Thyroid gland (tissue), 4 donors: ENCODE measurements at places on chromosomes 3 and 15. TPM values are rescaled to one million over a fixed set of nuclear protein-coding genes. Genes with fewer than 3 reads are reported as not detected.

FAM174B gene
- total RNA-seq = 51.9 TPM

DLEC1 gene
- 1.7 TPM for total RNA-seq

TMCO5A gene
- total RNA-seq = not detected

DNA sequence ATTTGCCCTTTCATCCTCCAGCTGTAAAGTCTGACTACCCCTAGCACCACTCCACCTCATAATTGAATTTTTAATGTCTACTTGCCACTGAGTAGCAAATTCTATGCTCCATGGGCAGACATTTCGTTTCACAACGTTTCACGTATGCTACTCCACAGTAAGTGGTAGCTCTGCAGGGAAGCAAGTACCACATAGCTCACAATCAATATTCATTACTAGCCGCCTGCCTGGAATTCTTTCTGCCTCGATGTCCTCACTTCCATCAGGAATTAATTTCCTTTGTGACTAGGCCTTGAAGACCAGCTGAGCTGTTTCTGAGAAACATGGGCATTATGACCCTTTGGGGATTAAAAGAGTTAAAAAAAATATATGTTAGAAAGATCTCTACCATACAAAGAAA lies 15.3 kb downstream of the NPTN start:
- DNase-seq = no peak
- H3K27me3 ChIP-seq = no peaks in the 10 kb centered on the region
- H3K4me1 ChIP-seq = peaks cover 8% of the 10 kb centered on the region

DNA sequence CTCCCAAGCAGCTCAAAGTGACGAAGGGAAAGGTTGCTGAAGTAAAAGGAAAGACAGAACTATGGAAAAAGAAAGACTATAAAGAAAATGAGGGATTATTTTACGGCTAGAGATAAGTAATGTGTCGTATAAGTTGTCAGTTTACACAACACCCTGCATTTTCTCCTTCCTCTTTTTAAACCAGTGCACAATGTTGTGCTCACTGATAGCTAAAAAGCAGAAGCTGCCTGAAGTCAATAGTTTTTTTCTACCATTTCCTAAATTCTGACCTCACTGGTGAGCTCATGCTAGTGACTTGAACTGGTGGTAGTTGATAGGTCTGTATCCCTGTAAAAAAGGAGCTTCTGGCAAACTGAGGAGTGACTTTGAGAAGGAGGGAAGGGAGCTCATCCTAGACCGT lies 368.6 kb upstream of the GBE1 start:
- H3K4me1 ChIP-seq = no peaks in the 10 kb centered on the region
- H3K27me3 ChIP-seq = no peaks in the 10 kb centered on the region
- H3K36me3 ChIP-seq = no peaks in the 10 kb centered on the region
- no peak for DNase-seq
- H3K27ac ChIP-seq = no peak overlapping the region
- no peak overlapping the region for H3K4me3 ChIP-seq

DNA sequence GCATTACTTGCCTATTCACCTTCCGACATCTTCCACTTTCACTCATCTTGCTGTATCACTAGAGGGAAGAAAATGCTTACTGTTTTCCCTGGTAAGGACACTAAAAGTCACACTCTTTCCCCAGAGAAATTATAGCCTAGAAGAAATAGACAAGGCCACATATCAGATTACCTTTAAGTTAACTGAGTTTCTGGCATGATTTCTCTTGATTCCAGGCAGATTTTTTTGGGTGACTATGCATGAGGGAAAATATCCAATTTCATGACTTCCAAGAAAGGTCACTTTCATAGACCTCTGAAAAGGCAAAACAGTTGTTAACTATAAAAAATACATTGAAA lies 30.3 kb downstream of the TCF12 start:
- peak overlapping the region; percentile 45 for H3K27ac ChIP-seq
- H3K4me3 ChIP-seq = no peak overlapping the region
- H3K36me3 ChIP-seq = no peaks in the 10 kb centered on the region
- H3K27me3 ChIP-seq = no peaks in the 10 kb centered on the region

DNA sequence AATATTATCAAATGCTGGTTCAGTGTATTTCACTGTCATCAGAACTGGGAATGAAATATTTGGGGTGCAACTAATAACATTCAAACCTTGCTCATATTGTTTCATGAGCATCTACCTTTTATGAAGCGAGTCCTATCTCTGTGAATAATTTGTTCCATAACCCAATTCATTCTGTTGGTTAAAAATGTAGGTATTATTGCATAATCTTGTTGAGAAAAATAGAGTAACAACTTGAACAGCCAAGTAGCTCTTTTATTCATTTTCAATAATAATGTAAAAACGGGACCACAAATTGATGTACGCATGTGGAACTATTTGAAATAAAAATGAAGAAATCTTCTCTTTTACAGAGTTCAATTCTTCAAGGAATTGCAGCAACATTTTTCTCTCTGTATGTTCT lies 30.1 kb upstream of the TBC1D5 start:
- H3K4me3 ChIP-seq = no peak overlapping the region
- no peak for DNase-seq
- H3K36me3 ChIP-seq = no peaks in the 10 kb centered on the region
- no peaks in the 10 kb centered on the region for H3K27me3 ChIP-seq

DNA sequence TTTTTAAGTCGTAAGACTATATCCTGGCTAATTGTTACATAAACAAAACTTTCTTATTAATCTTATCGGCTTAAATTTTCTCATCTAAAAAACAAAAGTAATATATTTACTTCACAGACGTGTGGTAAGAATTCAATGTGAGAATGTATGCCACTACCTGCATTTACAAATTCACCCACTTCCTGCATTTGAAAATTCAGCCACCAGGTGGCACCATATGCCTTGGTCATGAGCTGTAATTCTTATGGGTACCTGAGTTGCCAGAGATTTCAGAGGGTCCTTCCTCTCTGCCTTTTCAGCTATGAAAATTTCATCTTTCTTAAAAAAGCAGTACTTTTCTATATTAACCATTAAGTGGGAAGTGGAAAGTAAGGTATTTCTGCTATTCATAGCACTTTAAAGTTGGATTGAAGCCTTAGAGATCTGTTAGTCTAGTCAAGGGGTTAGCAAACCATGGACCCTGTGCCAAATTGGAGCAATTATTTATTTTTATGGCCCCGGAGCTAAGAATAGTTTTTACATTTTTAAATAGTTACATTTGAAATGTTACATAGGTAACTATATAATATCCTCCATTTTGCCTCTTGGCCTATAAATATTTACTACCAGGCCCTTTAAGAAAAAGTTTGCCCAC lies 127.8 kb downstream of the HCN4 start:
- H3K4me3 ChIP-seq = no peak overlapping the region
- H3K36me3 ChIP-seq = no peaks in the 10 kb centered on the region
- no peaks in the 10 kb centered on the region for H3K27me3 ChIP-seq
- no peaks in the 10 kb centered on the region for H3K4me1 ChIP-seq
